ENCODE measurements at places on chromosomes 4 and X. TPM values are rescaled to one million over a fixed set of nuclear protein-coding genes. Genes with fewer than 3 reads are reported as not detected.

Gene TBX22
- total RNA-seq: not detected

DNA sequence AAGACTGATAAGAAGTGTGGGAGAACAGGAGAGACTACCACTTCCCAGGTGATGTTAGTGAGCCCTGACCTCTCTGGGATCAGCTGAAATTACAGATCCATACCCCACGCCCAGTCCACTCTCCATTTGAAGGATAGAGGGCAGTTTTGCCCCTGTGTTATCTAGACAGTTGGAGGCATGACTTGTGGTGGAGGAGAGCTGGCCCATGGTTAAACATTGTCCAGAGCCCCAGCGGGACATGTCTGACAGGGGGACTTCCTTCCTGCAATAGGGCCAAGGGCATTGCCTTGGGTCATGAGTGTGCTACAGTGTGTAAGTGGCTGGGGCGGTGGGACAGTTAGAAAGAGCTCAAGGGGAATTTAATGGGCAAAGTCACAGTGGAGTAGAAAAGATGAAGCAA lies 181.1 kb downstream of the MID1IP1 start:
- no peak for DNase-seq

GRCh38 chrX:117839544-117839943 lies 277.1 kb downstream of the KLHL13 start:
- no peak for DNase-seq

Gene PNMA3
- not detected for total RNA-seq

Gene SLC25A14
- total RNA-seq: 7.0 TPM

DNA sequence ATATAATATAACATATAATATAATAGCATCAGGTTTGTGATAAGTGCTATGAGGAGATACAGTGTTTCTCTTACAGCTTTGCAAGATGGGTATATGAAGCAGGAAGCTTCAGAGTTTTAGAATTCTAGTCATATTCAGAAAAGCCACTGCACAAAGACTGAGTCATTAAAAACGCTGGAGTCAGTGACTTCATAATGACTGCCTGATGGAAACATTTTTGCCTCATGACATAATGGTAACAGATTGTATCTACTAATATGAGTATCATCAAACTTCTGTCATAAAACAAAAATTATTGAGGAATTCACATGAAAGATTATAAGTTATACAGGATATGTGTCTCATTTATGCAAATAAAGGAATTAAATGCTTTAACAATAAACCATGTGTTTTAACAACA lies 46.8 kb downstream of the EPHA5 start:
- DNase-seq: no peak

Gene TEX13B
- not detected for total RNA-seq

Data from gastrocnemius medialis (tissue), 4 donors.